ENCODE measurements at places on chromosomes 1 and 21.
A peak's percentile ranks its signal among the peaks of the same experiment; 100 is the strongest.

DNA sequence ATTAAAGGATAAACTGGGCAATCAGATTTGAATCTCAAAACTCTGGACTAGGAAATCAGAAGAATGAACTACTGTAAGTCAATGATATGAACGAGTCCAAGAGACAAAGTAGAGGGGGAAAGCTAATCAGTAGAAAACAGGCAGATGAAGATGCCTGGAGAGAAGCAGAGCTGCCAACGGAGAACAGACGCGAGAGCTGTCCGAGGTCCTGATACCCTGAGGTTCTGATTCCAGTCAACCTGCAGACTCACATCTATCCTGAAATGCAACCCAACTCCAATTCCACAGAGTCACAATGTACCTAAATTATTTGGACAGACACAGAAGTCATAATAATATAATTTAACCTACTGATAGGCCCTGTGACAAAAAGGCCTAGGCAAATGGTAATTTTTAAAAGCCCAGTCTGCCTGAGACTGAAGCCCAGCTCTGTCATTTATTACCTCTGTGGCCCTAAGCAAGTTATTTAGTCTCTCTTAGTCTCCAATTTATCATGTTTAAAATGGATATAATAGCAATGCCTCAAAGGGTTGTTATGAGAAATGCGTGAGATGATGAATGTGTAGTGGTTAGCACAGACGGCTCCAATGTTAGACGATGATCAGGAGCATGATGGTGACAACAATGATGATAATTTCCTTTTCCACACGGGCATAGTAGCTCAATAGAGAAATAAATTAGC lies 33.4 kb downstream of the RGS7 start:
- no peak for DNase-seq

GRCh38 chr1:37919277-37919676 lies 27.6 kb downstream of the INPP5B start:
- peak; percentile 54 for DNase-seq

GRCh38 chr1:213692321-213692720 lies 295.5 kb upstream of the PROX1 start:
- DNase-seq: no peak

DNA sequence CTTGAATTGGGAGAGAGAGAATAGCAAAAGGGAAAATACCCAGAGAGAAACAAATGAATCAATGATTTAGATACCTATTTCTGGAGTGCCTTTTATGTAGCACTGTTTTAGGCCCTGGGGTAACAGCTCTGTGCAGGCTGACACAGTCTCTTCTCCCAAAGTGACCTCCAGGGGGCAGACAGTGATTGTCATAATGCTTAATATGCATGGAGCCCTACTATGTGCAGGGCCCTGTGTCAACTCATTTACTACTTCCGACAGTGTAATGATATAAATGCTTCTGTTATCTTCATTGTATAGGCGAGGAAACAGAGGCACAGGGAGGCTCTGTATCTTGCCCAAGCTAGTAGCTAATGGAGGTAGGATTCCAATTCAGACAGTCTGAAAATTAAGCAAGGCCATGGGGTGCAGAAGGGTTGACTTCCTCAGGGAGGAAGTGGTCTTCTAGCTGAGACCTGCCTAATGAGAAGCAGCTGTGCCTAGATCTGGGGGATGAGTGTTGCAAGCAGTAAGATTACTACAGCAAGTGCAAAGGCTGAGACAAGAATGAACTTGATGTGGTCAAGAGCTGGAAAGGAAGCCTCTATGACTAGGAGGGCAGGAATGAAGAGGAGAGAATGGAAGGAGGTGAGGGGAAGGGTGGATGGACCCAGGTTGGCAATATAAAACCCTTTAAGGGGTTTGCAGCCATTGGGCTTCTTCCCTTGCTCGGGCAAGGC lies 16.2 kb upstream of the SERINC2 start:
- DNase-seq: peak; percentile 64

GRCh38 chr1:189970331-189971230 lies 507.1 kb downstream of the BRINP3 start:
- DNase-seq: no peak

- no peak for DNase-seq
Measured at GRCh38 chr1:241074507-241074906, 282.5 kb downstream of the RGS7 start.

GRCh38 chr1:113675302-113675701 lies 84.0 kb downstream of the PHTF1 start:
- no peak for DNase-seq

DNA sequence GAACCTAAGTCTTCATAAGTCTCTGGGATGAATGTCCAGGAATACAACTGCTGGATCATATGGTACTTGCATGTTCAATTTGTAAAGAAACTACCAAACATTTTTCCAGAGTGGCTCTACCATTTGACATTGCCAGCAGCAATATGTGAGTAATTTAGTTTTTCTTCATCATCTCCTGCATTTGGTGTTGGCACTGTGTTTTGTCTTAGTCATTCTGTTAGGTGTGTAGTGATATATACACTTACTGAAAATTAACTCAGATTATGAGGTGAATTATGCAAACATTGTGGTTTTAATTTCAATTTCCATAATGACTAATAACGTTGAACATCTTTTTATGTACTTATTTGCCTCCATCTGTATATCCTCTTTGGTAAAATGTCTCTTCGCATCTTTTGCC lies 138.7 kb downstream of the LRRC40 start:
- DNase-seq: no peak

- DNase-seq: no peak
Measured at GRCh38 chr1:224185208-224185607, 2.2 kb downstream of the DEGS1 start.

DNA sequence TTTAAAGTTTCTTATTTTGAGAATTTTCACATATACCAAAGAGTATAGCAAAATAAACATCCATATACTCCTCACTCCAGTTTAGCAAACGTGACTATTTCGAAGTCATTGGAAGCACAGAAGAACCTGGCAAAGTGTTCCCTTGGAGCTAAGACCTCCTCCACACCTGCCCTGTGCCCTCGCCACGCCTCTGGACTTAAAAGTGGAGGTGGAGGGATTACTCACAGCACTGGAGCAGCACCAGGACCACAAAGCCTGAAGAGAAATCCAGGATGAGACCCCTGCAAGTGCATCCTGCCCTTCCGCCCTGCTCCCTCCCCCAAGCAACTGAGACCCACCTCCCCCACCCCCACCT lies 436 bp downstream of the CHI3L1 start:
- no peak for DNase-seq

GRCh38 chr1:22531251-22531650 lies 32.0 kb upstream of the EPHA8 start:
- DNase-seq: no peak

- DNase-seq: no peak
Measured at GRCh38 chr1:67629370-67630075, 55.5 kb upstream of the GADD45A start.

DNA sequence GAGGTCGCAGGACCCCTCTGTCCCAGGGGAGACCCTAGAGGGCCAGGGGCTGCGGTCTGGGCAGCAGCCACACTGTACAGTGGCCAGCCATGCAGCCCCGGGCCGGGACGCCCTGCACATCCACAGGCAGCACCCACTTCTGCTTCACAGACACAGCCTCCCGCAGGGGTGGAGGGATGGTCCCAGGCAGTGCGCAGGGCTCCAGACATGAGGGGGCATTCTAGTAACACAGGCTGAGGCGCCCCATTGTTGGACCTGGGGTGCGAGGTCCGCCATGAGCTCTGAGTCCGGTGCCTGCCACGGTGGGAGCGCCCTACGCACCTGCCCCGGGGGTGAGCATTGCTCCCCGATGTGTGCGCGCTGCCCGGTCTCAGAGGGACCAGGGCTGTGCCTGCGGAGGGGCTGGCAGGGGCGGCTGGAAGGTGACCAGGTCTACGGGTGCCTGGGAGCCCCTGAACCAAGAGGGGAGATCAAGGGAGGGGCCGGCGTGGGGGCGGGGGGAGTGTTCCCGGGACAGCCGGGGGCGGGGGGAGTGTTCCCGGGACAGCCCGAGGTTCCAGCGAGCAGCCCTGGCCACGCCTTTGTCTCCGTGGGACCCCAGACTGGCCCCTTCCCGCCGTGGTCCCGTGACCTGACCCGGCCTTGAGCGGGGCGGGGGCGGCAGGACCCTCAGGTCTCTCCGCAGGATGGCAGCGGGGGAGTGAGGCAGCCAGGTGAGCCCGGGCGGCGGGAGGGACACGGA lies 4.5 kb downstream of the MMEL1 start:
- DNase-seq: no peak
